ENCODE measurements at places on chromosomes 16 and 17. TPM values are rescaled to one million over a fixed set of nuclear protein-coding genes. Genes with fewer than 3 reads are reported as not detected.

DNA sequence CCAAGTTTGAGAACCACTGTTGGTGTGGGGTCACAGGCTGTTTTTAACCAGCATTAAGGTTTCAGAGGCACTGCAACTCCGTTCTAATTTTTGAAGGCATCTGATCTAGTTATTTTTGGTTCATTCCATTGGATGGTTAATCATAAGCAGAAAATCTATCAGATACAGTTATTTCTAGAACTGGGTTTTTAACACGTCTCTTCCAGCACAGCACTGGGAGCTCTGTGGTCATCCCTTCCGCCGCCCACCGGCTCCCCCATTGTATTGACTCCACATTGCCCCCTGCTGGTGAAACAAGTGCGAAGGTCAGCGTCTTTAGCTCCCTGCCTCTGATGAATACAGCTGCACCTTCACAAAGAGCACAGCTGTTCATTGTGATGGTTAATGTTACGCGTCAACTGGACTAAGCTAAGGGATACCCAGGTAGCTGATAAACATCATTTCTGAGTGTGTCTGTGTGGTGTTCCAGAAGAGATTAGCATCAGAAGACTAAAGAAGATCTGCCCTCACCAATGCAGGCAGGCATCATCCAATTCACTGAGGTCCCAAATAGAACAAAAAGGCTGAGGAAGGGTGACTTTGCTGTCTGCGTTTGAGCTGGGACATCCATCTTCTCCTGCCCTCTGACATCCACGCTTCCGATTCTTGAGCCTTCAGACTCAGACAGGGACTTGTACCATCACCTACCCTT, 8.5 kb downstream of the CCL18 start:
- DNase-seq, result peak; percentile 10

- DNase-seq, result no peak
Observed at GRCh38 chr16:88461331-88462269, 8.5 kb downstream of the ZFPM1 start.

Gene CBLN1
- total RNA-seq, result not detected

Gene TBC1D3I
- not detected for total RNA-seq

GRCh38 chr17:31859487-31860008, 504 bp upstream of the COPRS start:
- DNase-seq, result no peak

DNA sequence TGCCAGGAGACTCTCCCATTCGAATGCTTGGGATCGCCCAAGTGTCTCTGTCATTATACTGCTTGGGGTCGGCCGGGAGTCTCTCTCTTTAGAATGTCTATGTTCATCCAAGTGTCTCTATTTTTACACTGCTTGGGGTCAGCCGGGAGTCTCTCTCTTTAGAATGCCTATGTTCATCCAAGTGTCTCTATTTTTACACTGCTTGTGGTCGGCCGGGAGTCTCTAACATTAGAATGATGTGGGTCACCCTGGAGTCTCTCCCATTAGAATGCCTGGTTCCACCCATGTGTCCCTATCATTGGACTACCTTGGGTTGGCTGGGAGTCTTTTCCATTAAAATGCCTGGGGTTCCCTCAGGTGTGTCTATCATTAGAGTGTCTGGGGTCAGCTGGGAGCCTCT, 2230.4 kb downstream of the TP53TG3F start:
- DNase-seq, result no peak

All from IMR-90 (cell line).